Activated CD4-positive, alpha-beta T cell treated with anti-CD3 and anti-CD28 coated beads for 4 hours (primary cell): ENCODE measurements at places on chromosomes 4 and X.

DNA sequence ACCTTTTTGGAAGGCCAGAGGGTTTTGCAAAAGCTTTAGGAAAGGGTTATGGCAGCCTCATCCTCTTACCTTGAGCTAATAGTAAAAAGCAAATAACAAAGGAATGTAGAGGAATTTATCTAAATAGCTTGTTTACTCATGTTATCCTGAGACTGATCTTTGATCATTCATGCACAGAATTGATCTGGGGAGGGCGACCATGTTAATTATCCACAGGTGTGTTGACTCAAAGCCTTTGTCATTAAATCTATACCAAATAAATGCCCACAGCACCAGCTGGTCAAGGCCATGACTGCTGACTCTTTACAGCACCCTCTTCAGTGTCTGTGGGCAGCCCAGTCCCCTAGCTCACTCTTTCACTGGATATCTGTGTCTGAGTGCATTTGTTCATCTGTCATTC lies 22.8 kb upstream of the DCLK2 start:
- no peak for DNase-seq

DNA sequence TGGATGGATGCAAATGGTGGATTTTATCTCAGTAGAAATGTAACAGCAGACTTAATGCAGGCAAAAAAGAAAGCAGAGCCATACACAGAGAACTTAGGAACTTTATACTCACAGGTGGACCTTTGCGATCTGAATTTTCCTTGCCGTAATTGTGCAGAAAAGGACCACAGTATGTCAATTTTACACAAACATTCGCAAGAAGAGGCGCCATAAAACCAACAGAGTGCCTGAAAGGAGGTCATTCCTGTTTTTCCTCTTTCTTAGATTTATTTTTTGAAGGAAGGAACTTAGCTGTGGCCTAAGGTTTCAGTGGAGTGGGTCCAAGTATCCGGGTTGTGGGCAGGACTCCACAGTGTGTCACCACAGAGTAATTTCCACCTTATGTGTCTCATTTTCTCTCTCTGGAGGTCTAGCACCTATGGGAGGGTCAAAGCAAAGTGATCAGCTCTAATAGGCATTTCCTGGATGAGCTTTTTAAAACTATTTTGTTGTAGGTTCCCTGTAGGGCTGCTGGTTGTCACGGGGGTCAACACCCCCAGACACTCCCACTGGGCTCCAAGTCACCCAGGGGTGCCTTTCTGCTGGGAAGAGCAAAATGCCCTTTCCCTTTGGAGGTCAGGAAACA lies 24.7 kb upstream of the PBDC1 start:
- no peak for DNase-seq

DNA sequence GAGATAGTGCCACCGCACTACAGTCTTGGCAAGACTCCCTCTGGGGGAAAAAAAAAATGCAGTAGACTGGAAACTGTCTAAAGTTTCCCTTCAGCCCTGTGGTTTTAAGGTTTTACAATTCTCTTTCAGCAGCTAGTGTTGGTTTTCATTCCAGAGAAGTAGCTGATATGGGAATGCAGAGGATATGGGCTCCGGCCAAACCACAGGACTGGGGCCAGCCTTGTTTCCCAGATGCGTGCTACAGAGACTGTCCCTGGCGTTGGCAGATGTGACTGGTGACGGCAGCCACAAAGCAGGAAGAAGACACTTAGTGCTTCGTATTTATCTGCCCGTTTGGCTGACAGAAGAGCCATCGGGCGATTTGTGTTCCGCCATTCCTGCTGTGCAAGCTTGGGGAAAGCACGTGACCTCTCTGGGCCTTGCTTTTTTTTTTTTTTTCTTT lies 43.2 kb downstream of the ZBTB49 start:
- DNase-seq, result no peak

DNA sequence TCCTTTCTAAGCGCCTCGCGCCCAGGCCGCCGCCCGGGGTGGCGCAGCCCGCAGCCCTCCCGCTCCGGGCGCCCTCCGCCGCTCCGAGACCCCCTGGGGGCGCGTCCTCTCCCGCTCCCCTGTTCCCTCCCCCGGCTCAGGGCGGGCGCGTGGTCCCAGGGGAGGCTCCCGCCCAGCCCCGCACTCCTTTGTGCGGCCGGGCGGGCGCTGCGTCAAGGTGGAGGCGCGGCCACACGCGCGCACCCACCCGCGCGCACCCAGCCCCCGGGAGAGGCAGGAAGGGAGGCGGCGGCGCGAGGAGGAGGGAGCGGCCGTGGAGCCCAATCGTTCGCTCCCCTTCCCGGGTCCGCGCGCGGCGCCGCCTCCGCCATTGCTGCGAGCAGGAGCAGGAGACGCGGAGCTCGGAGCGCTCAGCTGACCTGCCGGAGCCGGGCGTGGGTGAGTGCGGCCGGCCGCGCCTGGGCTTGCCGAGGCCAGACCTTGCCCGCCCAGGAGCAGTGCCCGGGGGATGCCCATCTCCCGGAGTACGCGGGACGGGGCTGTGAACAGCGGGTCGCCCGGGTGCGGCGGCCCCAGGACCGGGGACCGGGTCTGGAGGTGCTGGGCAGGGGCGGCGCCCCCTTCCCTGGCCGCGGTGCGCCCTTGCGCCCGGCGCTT lies at the start of gene NSG1:
TSS of gene NSG1 (plus strand) at position 367 of the 657 bp plus-strand sequence. CDS start 528 bp downstream, outside the sequence.
- DNase-seq, result no peak

GRCh38 chrX:44343412-44344141 lies at the start of gene EFHC2:
Gene EFHC2, minus strand, starts transcription at chrX:44343672. Its CDS starts 84 bp downstream, at chrX:44343588.
- DNase-seq, result peak; percentile 39

DNA sequence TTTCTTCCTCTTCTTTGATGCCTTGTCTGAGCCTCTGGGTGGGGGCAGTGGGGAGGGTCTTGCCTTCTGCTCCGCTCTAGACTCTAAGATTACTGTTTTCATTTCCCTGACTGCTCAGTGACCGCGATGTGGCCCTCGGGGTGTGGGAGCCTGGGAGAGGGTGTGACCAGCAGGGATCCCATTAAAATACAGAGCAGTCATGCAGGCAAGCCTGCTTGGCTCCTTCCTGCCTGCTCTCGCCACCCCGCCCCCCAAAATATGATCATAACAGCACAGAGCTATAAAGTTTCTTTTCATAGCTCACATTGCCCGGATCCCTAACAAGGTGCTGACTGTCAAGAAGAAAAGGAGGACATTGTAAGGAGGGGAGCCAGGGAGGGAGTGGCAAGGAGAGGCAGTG lies 332.9 kb downstream of the RAB28 start:
- no peak for DNase-seq

DNA sequence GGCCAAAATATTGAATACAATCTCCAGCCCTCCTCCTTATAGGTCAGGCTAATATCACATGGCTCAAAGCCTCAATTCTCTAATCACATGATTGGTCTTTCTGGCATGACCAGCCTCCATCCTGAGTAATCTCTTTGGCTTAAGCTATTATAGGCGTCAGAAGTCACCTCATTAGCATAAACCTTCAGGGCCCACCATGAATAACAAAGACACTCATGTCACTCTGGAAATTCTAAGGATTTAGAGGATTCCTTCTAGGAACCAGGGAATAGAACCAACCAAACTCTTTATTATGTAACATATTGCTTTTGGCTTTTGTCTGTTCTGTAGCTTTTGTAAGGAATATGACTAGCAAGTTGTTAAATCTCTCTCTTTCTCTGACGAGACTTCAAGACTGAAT lies 109.2 kb upstream of the IGFBP7 start:
- DNase-seq, result no peak

- DNase-seq, result peak; percentile 58
Measured at GRCh38 chrX:39772057-39772832, 325.5 kb downstream of the BCOR start.

GRCh38 chr4:4269856-4270255 lies 20.1 kb downstream of the LYAR start:
- no peak for DNase-seq

GRCh38 chr4:2066571-2067445 lies 7.7 kb downstream of the NAT8L start:
- no peak for DNase-seq

GRCh38 chr4:43766648-43767047 lies 682.0 kb downstream of the KCTD8 start:
- no peak for DNase-seq

DNA sequence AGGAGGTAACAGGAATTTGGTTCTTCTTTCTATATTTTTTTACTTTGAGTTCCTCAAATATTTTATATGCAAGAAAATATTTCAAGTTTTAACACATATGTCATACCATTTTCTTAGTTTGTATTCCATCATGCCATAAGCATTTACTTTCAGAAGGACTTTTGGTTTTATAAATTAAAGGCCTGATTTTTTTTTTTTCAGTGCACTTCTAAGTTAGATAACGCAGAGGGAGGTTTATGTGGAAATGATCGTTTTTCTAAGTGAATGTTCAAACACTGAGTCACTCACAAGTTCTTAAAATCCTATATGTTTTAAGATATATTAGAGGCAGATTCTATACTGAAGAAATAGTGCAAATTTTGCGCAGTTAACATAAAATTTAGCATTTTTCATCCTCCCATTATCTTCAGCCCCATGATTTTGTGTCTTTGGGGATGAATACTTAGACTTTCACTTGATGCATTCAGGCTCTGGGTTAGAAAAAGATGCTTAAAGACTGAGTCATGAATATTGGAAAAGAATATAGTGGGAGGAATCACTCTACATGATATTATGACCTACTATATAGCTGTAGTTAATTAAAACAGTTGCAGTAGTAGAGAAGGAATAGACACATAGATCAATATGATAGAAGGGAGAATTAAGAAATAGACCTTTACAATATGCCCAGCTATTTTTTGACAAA lies 54.9 kb downstream of the COL4A5 start:
- DNase-seq, result no peak

- DNase-seq, result no peak
Measured at GRCh38 chr4:12958436-12958835, 525.7 kb downstream of the RAB28 start.

GRCh38 chrX:43003939-43004338 lies 226.0 kb upstream of the PPP1R2C start:
- no peak for DNase-seq

GRCh38 chr4:109672169-109672930 lies 30.9 kb downstream of the CASP6 start:
- DNase-seq, result no peak

- DNase-seq, result no peak
Measured at GRCh38 chrX:153993079-153993478, 20.5 kb downstream of the TMEM187 start.

DNA sequence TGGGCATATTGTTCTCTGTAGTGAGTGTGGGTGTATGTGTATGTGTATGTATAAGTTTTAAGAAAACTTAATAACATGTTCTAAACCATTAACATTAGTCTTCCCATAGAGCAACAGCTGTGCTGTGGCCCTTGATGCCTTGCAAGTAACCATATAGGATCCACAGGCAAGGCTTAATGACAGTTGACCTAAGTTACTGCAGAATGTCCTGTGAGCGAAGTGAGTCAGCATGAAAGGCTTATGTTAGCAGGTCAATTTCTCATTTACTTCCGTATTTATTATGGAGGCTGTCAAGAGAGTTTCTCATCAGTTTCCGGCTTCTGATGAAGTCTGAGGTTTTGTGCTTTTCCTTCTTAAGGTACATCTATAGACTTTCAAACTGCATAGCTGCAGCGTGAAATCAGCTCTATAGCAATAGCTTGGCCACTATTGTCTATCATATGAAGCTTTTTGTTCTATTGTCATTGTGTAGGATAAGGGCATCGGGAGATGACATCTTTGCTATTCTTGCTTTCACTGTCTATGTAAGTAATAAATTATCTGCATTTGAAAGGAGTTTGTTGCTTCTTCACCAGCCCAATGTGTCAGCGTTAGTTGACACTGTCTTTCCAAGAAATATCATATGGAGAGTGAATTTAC lies 1153.4 kb upstream of the AGA start:
- DNase-seq, result no peak

GRCh38 chrX:7266288-7266687 lies 118.3 kb upstream of the PUDP start:
- no peak for DNase-seq

DNA sequence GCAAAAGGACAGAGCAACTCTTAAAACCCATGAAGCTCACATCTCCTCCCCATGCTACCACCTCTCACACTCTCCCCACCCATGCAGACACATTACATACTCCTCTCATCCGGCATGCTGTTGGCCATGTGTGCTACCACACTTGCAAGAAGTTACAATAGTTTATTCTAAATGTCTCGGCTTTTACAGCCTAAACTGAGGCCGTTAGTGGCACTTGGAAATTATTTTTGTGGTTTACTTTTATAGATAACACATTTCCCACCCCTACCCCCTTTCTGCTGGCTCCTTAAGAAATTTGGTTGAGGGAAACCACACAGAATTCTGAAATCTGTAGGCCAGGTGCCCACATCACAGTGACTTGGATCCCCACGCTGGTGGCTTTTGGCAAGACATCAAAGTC lies 141.1 kb upstream of the HHIP start:
- no peak for DNase-seq

DNA sequence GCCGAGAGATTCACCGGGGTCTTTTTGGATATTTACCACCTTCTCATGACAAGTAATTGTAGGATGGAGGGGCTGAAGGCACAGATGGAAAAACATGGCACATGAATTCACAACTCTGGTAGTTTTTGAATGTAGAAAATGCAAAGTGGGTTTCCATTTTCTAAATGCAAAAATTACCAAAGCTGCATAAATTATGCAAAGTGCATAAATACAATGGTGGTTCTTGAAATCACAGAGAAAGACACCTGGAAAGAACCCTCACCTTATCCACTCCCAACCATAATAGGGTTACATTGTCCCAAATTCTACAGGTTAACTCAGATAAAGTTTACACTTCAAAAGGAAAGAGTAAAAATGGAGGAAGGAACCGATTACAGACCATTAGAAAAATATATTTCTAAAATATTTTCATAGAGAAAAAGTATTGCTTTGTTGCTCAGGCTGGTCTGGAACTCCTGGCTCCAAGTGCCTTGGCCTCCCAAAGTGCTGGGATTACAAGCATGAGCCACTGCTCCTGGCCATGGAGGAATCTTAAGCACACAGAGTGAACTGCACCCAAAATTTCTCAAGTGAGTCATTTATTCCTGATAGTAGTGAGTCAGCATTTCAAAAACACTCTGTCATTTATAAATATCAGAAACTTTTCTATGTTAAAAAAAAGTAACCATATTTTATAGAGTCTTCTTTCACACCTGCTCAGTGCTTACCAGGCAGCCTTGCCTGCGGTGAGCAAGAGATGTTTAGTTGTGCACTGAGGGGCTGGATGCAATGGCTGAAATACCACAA lies 101.4 kb downstream of the FIP1L1 start:
- DNase-seq, result no peak

DNA sequence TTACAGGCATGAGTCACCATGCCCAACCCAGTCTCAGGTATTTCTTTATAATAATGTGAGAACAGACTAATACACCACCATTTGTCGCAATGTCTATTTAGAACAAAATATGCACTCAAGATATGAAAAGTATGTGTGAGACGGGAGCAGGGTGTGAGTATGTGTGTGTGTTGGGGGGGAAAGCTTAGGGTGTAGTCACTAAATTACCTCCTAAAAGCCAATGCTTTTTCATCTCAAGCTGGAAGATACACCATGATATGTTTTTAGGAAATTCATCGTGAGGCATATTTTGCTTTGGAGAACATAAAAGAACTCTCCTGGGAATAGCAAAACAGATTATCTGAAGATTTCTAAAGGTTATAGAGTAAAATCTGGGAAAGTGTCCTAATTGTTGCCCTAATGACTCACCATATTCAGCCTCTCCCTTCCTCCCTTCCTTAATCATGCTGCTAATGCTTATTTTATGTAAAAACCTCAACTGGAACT lies 262.7 kb downstream of the PDHA2 start:
- DNase-seq, result no peak
